Ureter (tissue), 1 donor: ENCODE measurements at places on chromosomes 16 and 17. TPM values are rescaled to one million over a fixed set of nuclear protein-coding genes. Genes with fewer than 3 reads are reported as not detected.

GRCh38 chr16:54288835-54289241 is 2.3 kb upstream of the IRX3 start:
- no peak for DNase-seq

Gene PNMT
- total RNA-seq, result 7.1 TPM

GRCh38 chr16:54677308-54677950 is 253.2 kb upstream of the IRX5 start:
- DNase-seq, result no peak

GRCh38 chr17:69348429-69348828 is 21.5 kb upstream of the ABCA5 start:
- no peak for DNase-seq
